ENCODE measurements at places on chromosomes 7 and 10. TPM values are rescaled to one million over a fixed set of nuclear protein-coding genes. Genes with fewer than 3 reads are reported as not detected.
A peak's percentile ranks its signal among the peaks of the same experiment; 100 is the strongest.

- no peak for DNase-seq
Measured at GRCh38 chr10:101052285-101052684, 9.5 kb upstream of the KAZALD1 start.

DNA sequence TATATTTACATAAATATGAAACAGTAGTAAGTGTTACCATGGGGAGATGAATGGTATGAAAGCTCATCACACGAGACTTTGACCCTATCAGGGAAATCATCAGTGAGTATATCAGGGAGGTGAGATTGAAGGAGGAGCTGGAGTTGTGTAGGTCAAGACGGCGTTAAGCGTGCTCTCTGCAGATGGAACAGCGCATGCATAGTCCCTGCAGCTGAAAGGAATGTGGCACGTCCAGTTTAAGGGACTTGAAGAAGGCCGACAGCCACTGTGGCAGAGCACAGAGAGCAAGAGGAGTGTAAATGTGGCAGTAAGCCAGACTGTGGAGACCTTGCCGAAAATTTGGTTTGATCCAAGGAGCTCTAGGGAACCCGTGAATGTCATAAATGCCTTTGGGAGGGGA is 38.9 kb downstream of the POU6F2 start:
- no peak for DNase-seq

DNA sequence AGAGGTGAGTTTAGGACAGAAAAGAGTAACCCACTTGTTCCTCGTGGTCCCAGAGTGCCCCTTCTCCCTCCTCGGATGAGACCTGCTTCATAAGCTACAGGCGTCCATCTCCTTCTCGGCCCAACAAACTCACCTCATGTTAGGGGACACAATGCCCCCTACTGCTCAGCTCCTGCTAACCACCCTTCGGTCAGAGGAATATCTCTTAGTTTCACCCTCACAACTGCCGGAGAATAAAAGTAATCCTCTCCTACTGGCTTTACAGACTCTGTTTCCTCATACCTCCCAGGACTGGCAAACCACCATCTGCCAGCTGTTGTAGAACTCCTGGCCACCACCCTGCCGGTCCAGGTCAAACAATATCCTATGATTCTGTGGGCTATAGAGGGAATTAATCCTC is 3.2 kb downstream of the AKR1B15 start:
- DNase-seq = no peak

GRCh38 chr10:11045995-11046775 is 28.5 kb downstream of the CELF2 start:
- peak; percentile 70 for DNase-seq

DNA sequence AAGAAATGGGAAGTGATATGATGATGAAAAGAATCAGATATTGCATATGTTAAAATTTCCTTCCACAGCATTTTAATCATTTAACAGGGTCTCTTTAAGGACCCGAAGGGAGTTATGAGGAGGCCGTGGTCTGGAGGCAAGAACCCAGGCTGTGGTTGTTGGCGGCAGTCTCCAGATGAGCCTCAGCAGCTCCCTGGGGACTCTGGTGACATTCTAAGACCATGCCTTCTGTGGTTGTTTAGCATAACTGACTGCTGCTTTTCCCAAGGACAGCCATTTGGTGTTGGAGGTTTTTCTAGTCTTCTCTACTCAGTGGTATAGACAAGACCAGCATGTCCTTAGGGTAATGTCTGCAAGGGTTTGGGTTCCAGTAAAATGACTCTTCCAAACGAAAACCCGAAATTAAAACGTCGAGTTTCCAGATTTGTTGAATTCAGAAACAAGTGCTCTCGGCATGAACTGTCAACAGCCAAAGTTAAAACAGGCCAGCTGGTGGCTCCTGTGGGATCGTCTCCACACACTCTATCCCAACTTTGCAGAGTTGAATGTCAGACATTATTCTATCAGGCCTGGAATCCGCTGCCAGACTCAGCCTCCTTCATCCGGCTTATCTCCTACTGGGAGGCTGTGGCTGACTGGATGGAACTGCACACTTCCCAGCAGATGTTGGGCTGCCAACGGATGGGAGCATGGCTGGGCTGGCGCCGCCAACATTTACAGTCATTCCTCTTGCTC is 183.1 kb downstream of the TAX1BP1 start:
- DNase-seq = peak; percentile 45

DNA sequence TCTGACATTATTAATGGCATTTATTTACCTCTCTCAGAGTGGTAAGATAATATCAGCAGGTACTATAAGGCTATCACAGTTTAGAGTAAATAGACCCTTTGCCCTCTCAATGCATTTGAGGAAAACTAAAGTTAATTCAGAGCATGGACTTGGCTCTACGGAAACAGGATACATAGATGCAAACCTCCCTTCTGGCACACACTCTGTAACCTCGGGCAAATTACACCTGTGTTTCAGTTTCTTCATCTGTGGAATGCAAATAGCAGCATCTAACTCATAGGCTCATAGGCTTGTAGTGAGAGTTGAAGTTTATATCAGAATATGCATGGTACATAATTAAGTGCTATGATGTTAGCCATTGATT is 5.6 kb downstream of the RAPGEF5 start:
- no peak for DNase-seq

- no peak for DNase-seq
Measured at GRCh38 chr7:54712820-54713219, 46.2 kb downstream of the SEC61G start.

- no peak for DNase-seq
Measured at GRCh38 chr7:27808626-27809025, 68.7 kb downstream of the TAX1BP1 start.

- DNase-seq = no peak
Measured at GRCh38 chr7:91137788-91138368, 126.4 kb upstream of the FZD1 start.

- DNase-seq = peak; percentile 44
Measured at GRCh38 chr7:139918480-139918879, 89.4 kb downstream of the TBXAS1 start.

GRCh38 chr7:117171106-117171505 is 151.8 kb downstream of the WNT2 start:
- DNase-seq = no peak

DNA sequence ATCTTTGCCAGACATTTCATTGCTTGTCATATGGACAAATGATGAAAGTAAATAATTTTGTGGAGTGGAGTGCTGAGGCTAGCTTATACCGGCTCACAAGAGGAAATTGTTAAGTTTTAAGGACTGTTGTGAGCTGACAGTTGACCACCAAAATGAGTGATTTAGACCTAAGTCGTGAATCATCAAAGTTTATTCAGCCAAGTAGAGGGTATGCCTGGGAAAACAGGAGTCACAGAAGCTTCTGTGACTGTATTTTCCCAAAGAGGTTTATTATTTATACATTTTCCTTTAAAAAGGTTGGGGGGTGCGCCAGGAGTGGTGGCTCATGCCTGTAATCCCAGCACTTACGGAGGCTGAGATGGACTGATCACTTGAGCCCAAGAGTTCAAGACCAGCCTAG is 21.8 kb downstream of the MRPS24 start:
- no peak for DNase-seq

DNA sequence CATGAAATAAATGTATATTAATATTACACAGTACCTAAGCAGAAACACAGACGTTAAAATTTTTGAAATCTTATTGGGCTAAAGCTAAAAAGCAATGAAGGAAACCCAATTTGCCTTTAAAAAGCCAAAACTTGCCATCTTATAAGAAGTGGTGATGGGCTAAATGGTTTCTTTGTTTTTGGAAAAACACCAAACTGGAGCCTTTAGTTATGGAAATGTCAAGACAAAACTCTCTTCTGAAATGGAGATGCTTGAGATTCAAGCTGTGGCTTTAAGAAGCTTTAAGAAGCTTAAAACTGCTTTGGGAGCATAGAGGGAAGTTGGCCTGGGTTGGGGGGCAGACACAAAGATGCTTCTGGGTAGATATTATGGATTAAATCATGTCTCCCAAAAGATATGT is 277.0 kb downstream of the GFRA1 start:
- DNase-seq = no peak

- DNase-seq = no peak
Measured at GRCh38 chr7:33745934-33746333, 159.4 kb upstream of the BMPER start.

DNA sequence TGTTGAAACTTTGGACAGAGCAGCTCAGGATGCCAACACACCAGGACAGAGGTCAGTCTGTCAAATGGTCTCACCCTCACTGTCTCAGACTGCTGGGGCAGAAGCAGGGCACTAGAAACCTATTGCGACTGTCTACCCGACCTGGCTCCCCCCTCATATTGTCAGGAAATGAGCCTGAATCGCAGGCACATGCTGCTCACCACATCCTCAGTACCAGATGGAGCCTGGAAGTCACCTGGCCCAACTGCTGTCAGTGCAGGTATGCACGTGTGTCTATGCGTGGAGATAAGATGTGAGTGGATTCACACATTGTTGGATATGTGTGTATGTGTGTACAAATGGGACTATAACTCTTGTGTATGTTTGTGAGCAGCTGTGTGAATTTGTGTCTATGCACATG is 3.2 kb upstream of the CDHR1 start:
- DNase-seq = no peak

WEE2 gene
- 0.12 TPM for total RNA-seq

ERVW-1 gene
- total RNA-seq = not detected

ANKRD22 gene
- total RNA-seq = not detected

PKD1L1 gene
- 3.1 TPM for total RNA-seq

SHH gene
- total RNA-seq = not detected

CALHM1 gene
- not detected for total RNA-seq

CEP55 gene
- not detected for total RNA-seq

LIPM gene
- total RNA-seq = not detected

ACHE gene
- total RNA-seq = 0.28 TPM

MRLN gene
- not detected for total RNA-seq

All from heart right ventricle (tissue), 16 donors.